Stimulated activated CD8-positive, alpha-beta memory T cell treated with anti-CD3 and anti-CD28 coated beads, Interleukin-15, amount 100 ng/mL, for 24 hours (primary cell): ENCODE measurements at places on chromosomes 2 and 18.

- DNase-seq: no peak
Measured at GRCh38 chr2:60507211-60507965, 46.1 kb downstream of the BCL11A start.

GRCh38 chr2:96764253-96764637 lies 3.5 kb downstream of the CNNM4 start:
- no peak for DNase-seq

GRCh38 chr18:4293337-4293736 lies 161.8 kb downstream of the DLGAP1 start:
- DNase-seq: no peak

DNA sequence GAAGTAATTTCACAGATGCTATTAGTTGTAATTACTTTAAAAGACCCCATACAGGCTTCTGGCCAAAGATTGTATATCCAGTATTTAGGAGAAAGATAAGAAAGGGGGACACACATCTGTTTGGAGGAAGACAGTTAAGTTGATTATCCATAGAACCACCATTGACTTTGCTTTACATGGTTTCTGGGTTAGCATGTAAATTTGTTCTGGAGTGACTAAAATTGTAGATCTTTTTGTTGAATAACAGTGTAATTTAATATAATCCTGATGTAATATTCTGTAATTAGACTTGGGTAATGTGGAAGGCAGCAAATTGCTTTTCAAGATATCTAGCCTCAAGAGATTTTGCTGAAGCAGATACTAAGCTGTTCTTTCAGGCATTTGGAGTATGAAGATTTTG lies 17.2 kb downstream of the COMMD1 start:
- no peak for DNase-seq

DNA sequence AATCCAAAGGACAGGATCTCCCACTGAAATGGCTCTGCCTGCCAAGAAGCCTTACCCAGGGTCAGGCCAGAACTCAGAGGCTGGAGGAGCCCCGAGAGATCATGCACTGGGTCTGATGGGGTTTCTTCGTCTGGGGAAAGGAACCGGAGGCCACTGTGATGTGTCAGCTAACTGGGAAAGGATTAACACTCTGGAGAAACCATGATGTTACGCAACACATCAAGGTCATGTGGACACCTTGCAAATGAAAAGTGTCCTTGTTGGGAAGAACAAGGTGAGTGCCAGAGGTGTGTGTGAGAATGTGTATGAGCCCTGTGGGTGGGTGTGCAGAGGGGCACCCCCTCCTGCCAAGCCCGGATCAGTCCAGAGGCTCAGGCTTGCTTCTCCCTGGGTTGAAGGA lies 86.9 kb downstream of the CRACDL start:
- no peak for DNase-seq

DNA sequence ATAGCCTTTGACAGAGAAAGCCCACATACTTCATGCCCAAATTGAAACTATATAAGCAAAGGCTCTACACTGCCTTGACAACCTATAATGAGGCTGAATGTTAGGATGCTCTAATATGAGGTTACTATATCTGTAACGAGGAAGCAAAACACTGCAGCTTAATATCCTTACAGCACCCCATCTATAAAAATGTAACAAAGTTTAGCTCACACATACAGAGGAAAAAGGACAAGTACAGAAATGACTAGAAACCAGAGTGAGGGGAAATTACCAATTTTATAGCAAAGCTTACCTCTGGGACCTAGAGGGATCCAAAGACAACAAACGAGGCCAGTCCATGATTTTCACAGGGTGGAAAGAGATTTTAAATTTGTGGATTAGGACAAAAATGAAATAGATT lies 138.5 kb downstream of the COL4A4 start:
- DNase-seq: no peak

- no peak for DNase-seq
Measured at GRCh38 chr18:14999085-14999975, 251.4 kb downstream of the ANKRD30B start.

GRCh38 chr2:151729837-151730236 lies 4.4 kb downstream of the NEB start:
- DNase-seq: no peak

DNA sequence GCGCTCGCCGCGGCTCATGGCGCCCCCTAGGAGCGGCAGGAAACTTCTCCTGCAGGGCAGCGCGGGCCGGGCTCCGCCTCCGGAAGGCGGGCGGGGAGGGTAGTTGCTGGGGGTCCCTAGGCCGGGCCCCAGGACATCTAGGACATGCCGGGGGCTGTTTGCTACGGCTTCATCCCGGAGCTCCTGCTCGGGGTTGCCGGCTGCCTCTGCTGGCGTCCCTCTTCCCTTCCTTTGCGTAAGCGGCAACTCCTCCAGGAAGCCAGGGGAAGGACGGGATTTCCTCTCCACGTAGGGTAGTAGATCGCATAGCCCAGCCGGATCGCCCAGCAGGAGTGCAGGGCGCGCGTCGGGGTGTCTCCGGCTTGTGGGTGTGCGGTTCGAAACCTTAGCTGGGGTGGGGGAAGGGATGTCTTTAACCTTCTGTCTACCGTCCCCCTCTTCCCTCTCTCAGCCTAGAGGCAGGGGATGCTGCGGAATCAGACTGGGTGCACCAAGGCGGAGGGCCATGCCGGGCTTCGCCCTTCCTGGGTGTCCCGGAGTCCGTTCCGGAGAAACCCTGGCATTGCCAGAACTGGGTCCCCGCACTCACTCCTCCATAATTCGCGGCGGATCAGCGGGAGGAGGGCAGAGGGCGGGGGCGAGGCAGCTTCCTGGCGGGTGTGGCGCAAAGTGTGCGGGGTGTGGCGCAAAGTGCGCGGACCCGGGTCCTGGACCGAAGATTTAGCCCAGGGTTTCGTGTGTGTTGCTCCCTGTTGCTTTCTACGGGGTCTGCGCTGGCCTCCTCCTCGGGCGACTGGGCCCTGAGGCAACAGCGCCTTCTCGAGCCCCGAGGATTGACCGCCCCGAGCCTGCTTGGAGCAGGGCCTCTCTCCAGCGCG lies 12.2 kb upstream of the SKOR2 start:
- DNase-seq: no peak

DNA sequence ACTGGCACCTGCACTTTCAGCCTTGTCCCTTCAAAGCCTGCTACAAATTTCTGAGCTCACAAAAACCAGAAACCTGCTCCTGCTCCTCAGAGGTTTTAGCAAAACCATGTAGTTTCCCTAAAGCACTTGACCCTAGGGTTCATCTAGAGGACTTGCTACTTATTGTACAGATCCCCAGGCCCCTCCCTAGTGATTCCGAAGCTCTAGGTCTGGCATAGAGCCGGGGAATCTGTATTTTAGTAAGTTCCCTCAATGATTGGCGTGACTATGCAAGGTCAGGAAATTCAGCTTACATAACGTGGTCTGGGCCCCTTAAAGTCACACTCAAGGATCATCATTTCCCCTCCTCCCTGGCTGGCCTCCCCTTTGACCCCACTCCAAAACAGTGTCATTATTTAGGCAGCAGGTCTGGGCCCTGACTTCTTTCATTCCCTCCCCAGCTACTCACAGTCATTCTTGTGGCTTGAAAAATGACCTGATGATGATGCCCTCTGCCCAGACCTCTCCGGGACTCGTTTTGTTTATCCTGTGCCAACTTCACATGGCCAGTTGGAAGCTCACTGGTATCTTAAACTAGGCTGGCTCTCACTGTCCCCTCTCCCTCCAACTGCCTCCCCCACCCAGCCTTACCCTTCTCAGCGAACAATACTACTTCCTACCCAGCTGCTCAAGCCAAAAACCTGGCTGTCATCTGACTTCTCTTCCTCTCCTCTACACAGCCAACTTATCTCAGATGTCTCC lies 36.0 kb downstream of the WDFY1 start:
- no peak for DNase-seq

GRCh38 chr18:66048406-66048805 lies 297.6 kb downstream of the CDH7 start:
- no peak for DNase-seq

- DNase-seq: no peak
Measured at GRCh38 chr2:237732790-237733381, 65.7 kb upstream of the RBM44 start.

- no peak for DNase-seq
Measured at GRCh38 chr2:8627692-8628085, 54.2 kb upstream of the ID2 start.

- no peak for DNase-seq
Measured at GRCh38 chr18:2180586-2180985, 390.7 kb downstream of the METTL4 start.

DNA sequence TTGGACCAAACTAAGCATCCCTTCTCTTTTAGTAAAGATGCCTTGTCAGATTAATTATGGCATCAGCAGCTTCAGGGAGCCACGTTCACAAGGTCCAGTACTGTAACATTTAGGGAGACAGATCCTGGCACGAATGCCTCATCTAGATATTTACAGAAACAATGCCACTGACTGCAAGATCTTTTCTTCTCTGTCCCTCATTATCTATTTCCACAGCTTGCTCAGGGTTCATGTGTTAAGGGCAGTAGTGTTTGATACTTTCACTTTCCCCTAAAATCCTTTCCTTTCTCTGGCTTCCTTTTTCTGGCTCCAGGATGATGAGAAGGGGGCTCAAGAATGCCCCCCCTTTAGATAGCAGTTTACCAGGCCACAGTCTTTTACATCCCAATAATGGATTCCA lies 393.9 kb downstream of the BCL11A start:
- DNase-seq: no peak

- DNase-seq: no peak
Measured at GRCh38 chr2:147689220-147689909, 155.5 kb upstream of the ACVR2A start.

GRCh38 chr2:177553176-177553884 lies 160.8 kb downstream of the AGPS start:
- DNase-seq: no peak

- DNase-seq: no peak
Measured at GRCh38 chr2:15746703-15747550, 155.3 kb downstream of the DDX1 start.

GRCh38 chr2:102801098-102801718 lies 39.4 kb downstream of the TMEM182 start:
- DNase-seq: no peak

GRCh38 chr2:82852787-82853186 lies 1606.3 kb downstream of the SUCLG1 start:
- DNase-seq: no peak

- no peak for DNase-seq
Measured at GRCh38 chr2:64996871-64997307, 7.7 kb downstream of the SLC1A4 start.

DNA sequence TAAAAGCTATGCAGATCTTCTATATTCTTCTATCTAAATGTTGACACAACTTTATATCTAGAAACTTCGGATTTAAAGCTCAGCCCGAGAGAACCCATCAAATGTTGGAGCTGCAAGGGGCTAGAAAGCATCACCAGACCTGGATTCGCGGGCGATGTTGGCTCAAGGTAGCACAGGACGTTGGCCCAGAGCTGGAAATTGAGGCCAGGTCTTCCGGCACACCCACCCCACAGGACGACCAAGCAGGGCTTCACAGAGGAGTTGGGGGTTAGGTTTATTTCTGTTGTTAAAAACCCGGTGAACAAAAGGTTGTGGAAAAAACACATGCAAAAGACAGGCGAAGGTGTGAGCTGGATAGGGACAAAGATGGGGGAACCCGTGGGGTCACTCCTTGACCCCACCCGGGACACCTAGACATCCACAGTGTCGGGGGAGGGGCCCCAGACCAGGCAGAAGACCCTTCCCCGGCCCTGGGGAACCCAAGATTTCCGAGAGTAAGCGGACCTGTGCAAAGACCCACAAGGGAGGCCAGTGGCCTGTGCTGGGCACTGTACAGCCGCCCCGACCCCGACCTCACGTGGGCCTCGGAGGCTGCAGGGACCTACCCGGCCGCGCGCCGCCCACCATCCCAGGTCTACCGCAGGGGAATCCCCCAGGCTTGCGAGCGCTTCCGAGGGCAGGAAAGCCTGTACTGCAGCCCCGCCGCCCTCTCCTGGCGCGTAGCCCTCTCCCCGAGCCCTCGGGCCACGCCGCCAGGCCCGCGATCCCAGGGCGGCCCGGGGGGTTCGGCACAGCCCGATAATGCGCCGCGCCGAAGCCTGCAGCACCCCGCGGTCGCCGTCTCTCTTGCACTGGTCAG lies 1.8 kb upstream of the AGBL5 start:
- DNase-seq: peak; percentile 47

- DNase-seq: no peak
Measured at GRCh38 chr2:100936070-100936741, 65.9 kb upstream of the RPL31 start.

- DNase-seq: no peak
Measured at GRCh38 chr2:175811971-175812370, 190.1 kb downstream of the LNPK start.

GRCh38 chr2:82675186-82675585 lies 1783.9 kb downstream of the SUCLG1 start:
- DNase-seq: no peak

GRCh38 chr2:27494944-27495554 lies at the start of gene FNDC4:
Gene FNDC4, minus strand, starts transcription at chr2:27495200. Its CDS starts 521 bp downstream, at chr2:27494679.
- DNase-seq: no peak

DNA sequence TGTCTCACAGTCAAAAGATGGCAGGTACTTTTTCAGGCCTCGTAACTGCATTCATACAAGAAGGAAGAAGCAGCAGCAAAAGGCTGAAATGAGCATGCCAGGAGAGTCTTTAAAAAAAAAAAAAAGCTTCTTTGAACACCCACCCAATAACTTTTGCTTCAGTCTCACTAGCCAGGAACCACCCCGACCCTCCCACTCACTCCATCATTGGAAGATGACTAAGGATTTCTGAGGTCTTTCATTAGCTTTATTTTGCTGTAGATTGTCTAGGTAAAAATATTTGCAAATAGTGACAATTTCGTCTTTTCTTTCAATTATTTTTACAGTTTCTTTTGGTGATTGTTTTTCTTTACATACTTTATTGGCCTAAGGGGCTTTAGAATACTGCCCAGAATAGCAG lies 37.9 kb downstream of the RBBP8 start:
- DNase-seq: no peak

- DNase-seq: no peak
Measured at GRCh38 chr18:78979730-78980278, at the start of gene SALL3. Gene SALL3, plus strand, starts transcription at chr18:78979818. Its CDS starts 457 bp downstream, at chr18:78980275.

DNA sequence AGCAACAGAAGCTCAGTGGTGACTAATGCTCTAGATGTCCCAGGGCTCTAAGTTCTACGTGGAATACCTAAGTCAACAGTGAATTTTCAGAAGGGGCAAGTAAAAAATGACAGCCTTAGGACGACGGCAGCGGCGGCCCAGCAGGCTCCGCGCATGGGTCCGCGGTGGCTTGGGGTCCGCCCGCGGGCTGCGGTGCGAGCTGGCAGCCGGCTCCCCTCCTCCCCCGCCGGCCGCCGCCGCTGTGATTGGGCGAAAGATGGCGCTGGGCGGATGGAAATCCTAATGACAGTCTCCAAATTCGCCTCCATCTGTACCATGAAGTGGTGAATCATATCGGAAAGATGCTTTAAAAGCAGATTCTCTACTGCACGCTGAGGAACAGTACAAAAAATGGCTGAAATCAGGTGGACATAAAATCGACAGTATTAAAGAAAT lies 74.7 kb downstream of the HNRNPLL start:
- no peak for DNase-seq

DNA sequence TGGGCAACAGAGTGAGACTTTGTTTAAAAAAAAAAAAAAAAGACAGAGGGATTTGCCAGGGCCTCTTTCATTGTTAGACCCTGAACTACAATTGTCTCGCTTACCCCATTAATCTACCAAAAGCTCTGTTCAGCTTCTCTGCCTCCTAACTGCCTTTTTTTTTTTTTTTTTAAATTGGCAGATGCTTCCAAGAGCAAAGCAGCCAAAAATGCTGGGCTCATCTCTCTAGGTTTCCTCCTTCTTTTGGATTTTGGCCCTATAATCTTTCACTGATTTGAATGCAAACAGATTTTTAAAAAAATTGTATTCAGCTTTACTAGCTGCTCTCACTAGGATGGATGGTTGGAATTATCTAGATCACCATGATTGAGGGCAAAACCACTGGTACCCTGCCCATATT lies 33.2 kb upstream of the RAPGEF4 start:
- no peak for DNase-seq
